ENCODE measurements at places on chromosomes 6 and 20.

GRCh38 chr20:1737134-1737533 lies 79.6 kb upstream of the SIRPG start:
- no peak for DNase-seq

- no peak for DNase-seq
These were observed 1.2 kb downstream of the ELOVL2 start for GRCh38 chr6:11042750-11043377.

DNA sequence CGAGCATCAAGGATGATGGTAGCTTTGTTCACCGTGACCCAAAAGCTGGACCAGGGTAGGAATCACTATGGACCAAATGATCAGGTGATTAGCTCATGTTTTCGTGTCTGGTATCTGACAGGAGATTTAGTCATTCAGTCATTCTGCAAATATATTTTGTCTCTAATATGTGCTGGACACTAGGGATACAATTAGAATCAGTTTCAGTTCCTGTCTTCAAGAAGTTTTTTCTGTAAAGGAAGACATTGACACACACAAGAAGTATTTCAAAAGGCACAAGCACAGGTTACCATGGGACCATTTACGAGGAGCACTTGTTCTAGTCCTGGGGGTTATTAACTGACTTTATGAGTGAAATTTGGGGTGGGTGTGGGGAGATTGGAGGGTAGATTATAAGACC lies 244.9 kb downstream of the HIVEP2 start:
- DNase-seq = no peak

DNA sequence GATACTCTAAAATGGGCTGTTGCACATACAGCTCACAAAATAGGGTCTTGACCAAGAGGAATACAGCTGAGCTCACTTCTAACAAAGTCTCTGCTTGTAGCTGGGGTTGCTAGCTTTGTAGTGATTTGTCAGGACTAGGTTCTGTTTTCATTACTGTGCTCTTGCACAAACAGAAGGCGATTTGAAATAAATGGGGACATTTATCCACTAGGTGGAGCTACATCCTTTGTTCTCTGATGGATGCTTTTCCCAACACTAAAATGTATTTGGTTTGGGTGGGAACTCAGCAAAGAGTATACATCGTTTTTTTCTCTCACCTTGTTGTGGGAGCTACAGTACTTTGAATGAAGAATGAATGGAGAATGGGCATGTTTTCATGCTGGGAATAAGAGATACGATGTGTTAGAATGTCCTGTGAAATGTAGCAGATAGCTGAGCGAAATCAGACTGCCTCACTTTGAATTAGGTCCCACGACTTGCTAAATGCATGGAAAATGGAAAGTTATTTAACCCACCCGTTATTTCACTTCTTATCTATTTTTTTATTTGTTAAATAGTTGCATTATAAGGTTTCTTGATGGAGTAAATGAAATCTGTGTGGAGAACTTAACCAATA lies 494.7 kb upstream of the MAP3K7 start:
- peak; percentile 47 for DNase-seq

DNA sequence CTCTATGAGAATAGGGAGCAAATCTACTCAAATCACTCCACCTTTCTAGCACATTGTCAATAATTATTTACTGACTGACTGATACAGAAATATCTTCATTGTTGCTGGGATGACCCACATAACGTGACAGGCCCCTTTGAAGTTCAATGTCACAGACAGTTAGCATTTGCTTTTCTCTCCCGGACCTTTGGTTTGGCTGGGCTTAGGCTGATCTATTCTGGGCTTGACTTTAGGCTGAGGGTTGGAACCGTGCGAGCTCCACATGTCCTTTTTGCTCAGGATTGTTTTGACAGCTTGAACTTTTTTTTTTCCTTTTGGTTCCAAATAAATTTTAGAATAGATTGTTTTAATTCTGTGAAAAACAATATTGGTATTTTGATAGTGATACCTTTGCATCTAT lies 12.0 kb downstream of the ULBP3 start:
- no peak for DNase-seq

DNA sequence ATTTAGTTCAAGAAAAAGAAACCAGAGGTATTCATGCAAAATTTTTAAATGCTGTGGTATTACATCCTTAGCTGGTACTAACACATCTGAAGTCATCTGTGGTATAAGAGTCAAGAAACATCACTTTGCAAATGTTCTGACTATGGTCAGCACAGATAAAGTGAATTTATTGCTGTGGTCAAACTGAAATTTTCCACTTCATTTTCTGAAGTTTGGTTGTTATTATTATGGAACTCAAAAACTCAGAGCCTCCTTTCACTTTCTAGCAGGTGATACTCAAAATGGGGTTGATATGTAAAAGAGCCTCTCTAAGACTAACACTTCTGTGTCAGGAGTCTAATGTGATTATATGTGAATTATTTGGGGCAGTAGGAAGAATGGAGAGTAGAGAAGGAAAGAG lies 257.8 kb downstream of the RNGTT start:
- peak; percentile 59 for DNase-seq

DNA sequence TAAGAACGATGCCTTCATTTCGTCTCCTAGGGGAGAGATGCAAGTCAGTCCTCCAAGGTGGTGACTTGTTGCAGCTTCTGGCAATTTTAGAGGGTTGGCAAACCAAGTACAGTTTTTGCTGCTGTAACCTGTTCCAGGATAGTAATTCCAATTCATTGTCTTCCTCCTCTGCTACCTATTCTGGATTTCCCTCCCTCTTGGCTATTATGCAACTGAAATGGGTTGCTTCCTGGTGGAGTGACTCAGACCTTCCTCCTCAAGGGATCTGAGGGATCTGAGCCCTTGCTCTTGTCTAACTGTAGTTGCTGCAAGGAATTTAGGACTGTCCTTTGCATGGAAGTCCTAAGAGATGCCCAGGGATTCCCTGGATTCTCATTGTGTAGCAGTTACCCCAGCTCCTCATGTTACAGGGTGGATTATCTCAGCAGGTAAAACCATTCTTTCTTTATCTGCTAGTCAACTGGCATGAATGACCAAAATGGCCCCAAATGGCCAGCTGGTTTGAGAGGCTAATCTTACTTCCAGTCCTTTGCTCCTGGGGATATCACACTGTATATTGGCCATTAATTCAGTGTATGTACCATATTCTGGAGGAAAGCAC lies 17.6 kb upstream of the ELMO2 start:
- no peak for DNase-seq

Measured in amniotic epithelial cell (primary cell).